Posterior vena cava (tissue), 2 donors: ENCODE measurements at places on chromosomes 16 and 17. TPM values are rescaled to one million over a fixed set of nuclear protein-coding genes. Genes with fewer than 3 reads are reported as not detected.

DNA sequence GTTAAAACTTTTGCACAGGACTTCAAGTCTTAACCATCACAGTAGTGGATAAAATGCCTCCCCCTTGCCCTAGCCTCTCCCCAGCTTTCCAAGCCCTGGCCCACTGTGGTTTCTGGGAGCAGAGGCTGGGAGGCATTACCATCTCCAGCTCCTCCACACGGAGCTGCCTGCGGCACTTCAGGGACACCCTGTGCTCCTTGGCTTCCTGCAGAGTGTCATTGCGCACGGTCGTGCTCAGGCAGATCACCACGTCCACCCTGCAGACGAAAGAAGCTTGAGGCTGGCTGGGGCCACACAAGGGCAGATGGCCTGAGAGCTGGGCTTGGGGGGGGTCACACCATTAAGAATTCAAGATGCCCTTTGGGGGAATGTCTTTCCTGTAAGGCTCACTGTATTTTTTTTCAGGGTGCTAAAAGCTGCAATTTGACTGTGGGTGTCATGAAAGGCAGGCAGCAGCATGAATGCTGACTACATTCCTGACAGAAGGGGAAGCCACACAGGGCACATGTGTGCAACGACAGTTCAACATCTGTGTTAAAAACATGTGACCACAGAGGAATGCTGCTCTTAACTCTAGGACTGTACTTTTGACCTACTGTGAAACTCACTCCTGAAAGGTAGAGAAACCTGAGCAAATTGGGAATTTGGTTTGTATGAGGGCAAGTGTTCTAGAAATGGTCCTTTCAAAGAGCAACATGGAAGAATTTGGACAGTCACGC is 47.7 kb upstream of the CLEC18B start:
- DNase-seq = no peak

- DNase-seq = no peak
Observed at GRCh38 chr17:38568845-38569510, 36.8 kb downstream of the SRCIN1 start.

DNA sequence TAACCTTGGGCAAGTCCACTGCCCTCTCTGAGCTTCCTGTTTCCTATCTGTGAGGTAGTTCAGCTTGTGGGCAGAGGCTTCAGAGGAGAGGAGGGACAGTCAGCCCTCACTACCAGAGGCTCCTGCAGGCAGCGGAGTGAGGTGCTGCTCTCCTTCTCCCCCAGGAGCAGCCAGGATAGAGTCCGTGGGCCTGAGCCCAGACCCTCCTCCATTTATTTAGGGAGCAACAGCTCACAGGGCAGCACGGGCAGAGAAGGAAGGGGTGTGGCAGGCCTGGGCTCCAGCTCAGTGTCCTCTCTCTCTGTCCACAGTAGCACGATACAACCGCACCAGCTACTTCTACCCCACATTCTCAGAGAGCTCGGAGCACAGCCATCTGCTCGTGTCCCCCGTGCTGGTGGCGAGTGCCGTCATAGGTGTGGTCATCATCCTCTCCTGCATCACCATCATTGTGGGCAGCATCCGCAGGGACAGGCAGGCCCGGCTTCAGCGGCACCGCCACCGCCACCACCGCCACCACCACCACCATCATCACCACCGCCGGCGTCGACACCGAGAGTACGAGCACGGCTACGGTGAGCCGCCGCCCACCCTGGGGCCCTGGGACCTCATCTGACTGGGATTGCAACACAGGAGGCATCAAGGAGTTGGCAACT is 42.3 kb downstream of the BEAN1 start:
- peak; percentile 75 for DNase-seq

- no peak for DNase-seq
Observed at GRCh38 chr17:8893059-8893458, 25.6 kb upstream of the PIK3R6 start.

- no peak for DNase-seq
Observed at GRCh38 chr16:5377280-5377898, 279.8 kb upstream of the EEF2KMT start.

DNA sequence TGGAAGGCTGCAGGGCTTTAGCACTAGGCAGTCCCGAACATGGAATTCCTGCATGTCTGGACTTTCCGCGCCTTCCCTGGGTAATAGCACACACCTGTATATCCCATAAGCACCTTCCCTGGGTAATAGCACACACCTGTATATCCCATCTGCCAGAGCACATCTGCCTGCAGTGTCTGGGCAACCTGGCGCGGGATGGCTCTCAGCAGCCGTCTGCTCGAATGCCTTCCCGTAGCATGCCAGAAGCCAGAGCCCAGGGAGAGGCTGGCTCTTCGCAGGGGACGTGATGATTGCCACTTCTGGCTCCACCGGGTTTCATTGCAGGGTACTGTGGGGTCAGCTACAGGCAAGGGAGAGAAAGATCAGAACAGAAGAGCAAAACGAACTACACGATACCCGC is 21.3 kb downstream of the MBTPS1 start:
- DNase-seq = no peak

DNA sequence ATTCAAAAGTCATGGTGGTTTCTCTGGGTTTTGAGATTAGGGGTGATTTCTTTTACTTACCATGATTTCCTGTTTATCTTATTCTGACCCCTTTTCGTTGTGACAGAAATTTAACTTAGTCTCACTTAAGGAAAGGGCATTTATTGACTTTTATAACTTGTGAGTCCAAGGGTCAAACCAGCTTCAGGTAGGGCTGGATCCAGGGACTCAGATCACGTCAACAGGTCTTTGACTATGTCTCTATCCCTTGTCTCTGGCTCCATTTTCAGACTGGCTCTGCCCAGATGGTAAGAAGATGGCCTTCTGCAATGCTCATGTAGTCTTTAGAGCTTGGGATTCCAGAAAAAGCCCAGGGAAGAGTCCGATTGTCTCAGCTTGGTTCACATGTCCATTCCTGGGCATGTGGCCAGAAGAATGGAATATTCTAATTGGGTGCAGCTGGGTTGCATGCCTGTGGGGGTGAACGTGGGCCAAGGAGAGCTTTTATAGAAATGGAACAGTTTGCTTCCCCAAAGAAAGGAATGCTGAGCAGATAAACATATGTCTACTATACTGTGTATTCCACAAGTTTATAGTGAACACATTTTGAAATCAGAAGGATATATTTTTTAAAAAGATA is 13.4 kb downstream of the USP43 start:
- no peak for DNase-seq

- DNase-seq = peak; percentile 87
Observed at GRCh38 chr17:62675260-62675659, 47.8 kb downstream of the MRC2 start.

DNA sequence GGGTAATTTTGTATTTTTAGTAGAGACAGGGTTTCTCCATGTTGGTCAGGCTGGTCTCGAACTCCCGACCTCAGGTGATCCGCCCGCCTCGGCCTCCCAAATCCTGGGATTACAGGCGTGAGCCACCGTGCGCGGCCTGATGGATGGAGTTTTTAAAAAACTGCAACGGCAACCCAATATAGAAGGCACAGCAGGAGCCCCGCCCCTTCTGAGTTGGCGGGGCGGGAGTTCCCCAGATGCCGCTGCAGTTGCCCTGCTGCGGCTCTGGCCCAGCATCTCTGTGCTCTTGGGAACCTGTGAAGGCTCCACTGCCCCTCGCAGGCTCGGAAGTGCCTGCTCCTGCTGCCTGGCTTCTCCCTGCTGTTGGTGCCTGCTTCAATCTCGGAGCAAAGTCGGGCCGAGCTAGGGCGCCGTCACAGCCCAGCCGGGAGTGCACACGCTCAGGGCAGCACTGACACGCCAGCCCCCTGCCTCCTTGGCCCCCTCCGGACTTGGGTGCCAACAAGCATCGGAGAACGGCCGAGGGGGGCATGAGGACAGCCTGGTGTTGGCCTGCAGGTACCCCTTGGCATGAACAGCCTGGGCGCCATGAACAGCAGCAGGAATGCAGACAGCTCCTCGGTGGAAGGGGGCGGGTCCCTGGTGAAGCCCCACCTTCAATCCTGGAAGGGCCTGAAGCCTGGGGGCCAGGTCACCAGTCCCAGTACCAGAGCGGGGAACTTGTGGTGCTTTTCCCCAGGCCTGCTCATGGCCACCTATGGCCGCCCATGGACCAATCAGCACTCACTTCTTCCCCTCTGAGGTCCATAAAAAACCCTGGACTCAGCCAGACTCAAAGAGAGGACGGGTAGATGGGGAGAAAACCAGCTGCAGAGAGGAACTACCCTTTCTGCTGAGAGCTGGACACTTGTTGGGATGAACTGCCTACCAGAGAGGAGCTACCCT is 2.3 kb upstream of the NT5M start:
- peak; percentile 84 for DNase-seq

DNA sequence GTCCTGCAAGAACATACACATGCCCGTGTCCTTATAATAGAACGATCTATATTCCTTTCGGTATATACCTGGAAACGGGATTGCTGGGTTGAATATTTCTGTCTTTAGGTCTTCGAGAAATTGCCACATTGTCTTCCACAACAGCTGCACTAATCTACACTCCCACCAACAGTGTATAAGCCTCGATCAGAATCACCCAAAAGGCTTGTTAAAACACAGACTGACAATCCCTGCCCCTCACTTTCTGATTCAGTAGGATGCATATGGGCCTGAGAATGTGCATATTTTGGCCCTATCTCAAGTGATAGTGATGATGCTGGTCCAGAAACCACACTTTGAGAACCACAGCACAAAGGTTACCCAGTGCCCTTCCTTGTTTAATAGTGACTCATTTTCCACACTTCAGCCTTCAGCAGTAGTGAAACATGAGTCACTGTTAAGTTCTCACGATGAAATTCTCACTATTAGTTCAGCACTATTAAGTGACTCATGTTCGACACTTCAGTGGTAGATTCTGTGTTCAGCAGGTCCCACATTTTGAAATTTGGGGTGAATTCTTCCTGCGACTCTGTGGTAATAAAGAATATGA is 215.6 kb downstream of the GRIN2A start:
- no peak for DNase-seq

Gene GUCY2D
- not detected for total RNA-seq

Gene MAF
- total RNA-seq = 39.1 TPM

Gene PRSS21
- not detected for total RNA-seq
